ENCODE measurements at places on chromosomes 5 and 9.

GRCh38 chr5:126676195-126676624 is 75.5 kb downstream of the PHAX start:
- DNase-seq = peak; percentile 28

DNA sequence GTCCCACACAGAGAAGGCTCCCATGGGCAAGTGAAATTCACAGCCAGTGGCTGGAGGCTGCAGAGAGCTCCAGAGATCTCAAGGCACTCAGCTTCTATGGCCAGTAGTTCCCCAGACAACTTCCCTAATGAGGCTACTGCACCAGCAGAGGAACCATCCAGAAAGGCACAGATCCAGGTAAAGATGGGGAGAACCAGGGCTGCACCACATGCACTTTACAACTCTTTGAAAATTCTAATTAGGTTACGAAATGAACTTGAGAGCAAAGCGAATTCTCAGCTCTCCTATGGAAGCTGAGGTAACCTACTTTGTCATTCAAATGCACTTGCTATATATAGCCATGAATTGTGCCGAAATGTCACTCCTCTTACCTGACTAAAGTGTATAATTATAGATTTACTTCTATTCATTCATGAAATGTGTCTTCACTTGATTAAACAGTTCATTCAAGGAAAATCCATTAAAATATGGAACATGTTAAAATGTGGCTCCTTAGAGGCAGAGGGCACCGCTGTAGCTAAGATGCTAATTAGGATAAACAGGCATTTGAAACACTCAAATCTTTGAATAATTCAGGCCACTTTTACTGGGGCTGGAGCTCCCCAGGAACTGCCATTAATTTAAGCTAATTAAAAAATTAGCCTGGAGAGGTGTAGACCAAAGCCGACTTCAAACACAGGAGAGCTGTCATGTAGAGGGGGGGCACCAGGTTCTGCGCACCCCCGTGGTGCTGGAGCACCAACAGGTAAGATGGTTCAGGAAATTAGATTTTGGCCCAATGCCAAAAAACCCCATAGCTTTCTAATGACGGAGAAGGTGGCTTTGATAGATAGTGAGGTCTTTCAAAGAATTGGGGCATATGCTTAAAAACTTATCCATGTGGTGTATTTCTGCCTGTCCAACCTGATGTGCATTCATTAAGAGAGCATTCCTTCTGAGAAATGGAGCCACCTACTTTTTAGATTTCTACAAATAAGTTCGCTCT is 204.1 kb downstream of the GABBR2 start:
- DNase-seq = peak; percentile 13

- DNase-seq = no peak
Measured at GRCh38 chr5:173338380-173339015, 10.3 kb upstream of the STC2 start.

- no peak for DNase-seq
Measured at GRCh38 chr5:160209917-160210316, 19.4 kb upstream of the FABP6 start.

- DNase-seq = no peak
Measured at GRCh38 chr9:35882996-35883395, 12.8 kb upstream of the OR13J1 start.

DNA sequence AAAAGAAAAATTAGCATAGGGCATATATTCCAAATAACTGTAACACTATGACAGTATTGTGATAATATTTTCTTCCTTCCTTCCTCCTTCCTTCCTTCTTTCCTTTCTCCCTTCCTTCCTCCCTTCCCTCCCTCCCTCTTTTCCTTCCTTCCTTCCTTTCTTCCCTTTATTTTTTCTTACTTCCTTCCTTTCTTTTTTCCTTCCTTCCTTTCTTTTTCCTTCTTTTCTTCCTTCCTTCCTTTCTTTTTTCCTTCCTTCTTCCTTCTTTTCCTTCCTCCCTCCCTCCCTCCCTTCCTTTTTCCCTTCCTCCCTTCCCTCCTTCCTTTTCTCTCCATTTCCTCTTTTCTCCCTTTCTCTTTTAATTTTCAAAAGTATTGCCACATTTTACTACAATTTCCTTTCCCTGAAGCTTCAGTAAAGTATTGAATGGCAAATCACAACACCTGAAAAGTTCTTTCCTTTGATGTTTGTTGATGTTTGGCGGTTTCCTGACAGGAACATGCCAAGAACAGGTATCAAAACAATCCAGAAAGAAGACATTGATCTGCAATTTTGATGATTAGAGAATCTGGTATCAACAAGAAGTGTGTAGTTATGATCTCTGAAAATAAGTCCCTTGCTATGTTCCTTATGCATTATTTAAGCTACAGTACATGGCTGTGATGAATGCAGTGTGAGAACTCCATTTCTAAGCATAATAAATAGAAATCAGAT is 253.1 kb upstream of the EDIL3 start:
- no peak for DNase-seq

Data from NCI-H524 (cell line).